ENCODE measurements at places on chromosomes 2 and 18.

GRCh38 chr2:105052773-105053172 is 14.9 kb downstream of the MRPS9 start:
- no peak for DNase-seq

DNA sequence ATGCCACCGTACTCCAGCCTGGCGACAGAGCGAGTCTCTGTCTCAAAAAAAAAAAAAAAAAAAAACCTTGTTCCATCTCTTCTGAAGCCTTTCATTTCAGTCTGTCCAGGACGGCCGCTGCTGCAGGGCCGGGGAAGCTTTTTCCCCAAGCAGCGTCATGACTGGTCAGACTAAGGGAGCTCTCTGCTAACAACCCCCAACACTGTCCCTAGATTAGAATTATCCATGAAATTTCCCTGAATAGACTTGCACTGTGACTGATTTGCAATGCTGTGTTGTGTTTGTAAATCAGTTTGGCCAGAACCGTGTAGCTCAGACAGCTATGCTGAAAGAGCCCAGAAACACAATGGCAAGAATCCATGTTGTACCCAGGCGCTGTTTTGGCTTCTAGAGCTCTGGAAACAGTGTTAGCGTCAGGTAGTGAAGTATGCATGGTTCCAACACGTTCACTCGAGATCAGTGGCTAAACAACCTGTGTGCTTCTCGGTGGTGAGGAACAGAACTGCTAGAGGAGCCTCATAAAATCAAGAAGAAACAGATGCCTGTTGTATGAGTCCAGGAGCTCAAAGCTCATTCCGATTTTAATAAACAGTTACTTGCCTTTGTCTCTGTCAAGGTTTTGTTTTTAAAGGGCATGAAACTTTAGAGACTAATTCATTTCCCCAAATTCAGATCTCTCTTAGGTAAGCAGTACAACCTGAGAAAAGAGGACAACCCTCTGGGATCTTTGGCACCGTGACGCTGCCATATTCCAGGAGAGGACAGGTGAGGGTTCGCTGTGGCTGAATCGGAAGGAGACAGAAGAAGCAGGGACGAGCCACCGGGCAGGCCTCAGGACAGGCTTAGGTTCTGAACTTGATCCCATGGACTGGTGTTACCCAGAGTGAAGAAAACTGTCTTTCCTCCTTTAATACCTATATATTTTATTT is 43.5 kb downstream of the GORASP2 start:
- no peak for DNase-seq

DNA sequence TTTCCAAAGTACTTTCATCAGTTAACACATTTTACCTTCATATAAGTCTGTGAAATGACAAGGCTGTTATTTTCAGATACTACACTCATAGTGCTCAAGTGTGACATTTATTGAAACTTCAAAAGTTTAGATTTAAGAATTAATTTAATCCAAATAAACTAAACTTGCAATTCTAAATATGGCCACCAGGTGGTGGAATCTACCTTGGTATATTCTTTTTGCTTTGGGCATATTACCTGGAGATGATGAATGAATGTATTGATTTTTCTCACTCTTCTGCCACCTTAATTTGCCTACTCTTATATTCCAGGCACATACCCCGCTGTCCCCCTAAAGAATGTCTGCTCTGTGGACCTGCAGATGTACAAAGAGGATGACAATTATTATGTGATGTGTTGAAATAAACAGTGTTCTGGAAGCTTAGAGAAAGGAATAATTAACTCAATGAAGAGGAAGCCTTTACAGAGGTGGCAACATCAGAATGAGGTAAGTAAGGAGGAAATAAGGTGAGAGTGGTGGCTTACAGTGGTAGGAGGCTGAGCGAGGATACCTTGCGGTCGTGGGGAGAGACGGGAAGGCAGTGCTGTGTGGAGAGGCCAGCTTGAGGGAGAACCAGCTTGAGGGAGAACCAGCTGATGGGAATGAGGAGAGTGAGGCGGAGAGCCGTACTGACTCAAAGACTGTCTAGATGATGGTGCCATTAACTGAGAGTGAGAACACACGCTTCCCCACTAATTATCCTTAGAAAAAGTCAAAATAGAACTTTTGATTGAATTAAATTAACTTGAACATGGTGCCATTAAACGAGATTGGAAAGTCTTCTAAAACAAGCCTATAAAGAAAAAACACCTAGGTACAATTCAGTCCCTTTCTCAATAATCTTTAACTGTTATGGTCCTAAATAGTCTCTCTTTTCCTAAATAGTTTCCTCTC is 179.5 kb downstream of the CELF4 start:
- DNase-seq, result no peak

DNA sequence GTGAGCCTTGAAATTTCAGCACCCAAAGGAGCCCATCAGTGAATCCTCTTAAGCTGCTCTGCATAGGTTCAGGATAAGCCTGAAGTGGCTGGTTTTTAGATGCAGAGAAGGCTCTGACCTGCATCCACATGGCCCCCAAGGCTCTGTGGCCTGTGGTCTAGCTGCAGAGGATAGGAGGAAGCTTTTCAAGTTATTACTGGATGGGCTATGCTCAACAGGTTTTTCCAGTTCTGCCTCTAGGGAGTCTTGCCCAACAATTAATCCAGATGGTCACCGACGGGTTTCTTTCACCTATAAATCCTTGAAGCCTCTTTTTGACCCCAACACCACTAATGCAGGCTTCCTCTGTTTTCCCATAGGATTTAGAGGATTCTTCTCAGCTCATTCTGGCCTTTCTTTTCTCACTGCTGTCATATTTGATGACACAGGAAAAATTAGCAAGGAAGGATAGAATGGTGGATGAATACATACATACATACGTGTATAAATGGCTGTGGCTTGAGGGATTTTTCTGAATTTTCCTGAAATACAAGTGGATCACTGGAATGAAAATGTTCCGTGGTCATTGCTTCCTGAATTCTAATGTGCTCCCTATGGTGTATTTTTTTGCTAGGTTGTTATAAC is 52.2 kb upstream of the BCL2L11 start:
- DNase-seq, result no peak

- no peak for DNase-seq
These were observed 6.2 kb downstream of the ASAP2 start for GRCh38 chr2:9212661-9213411.

Measured in Right ventricle myocardium inferior (tissue), 1 donor.